ENCODE measurements at places on chromosomes 2 and 18. TPM values are rescaled to one million over a fixed set of nuclear protein-coding genes. Genes with fewer than 3 reads are reported as not detected.

DNA sequence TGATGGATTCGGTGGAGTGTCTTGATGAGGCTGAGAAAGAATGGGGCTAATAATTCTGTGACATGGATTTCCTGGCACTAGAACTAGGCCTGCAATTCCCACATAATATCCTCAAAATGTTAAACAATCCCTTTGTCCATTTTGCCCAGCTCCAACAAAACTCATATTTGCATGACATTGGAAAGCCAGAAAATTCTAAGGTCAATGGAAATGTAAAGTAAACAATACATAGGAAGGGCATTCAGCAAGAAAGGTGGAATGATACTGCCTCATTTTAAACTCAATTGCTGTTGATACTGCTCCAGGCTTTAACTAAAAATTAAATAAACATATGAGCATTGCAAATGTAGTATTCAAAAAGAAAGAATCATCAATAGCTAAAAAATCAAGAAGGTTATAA lies 434.8 kb upstream of the SLC8A1 start:
- no peak for DNase-seq

DNA sequence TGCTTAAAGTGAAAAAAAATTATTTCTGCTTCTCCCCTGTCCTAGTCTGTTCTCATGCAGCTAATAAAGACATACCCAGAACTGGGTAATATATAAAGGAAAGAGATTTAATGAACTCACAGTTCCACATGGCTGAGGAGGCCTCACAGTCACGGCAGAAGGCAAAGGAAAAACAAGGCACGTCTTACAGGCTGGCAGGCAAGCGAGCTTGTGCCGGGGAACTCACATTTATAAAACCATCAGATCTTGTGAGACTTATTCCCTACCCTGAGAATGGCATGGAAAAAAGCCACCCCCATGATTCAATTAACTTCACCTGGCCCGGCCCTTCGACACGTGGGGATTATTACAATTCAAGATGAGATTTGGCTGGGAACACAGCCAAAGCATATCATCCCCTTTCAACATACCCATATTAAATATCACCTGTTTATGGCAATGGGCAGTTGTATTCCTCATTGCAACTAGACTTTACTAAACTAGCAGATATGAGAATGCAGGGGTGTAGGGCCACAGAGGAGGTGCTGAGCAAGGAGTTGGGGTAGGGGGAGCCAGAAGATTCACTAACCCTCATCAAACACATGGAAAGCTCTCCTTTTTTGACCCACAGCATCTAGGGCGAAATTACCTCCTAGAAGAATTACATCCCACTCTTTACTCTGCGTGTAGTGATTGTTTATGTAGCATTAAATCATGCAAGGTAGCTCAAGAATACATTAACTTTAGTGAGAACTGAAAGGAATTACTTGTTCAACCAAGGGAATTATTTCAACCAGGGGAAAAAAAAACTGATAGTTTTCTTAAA lies 183.3 kb upstream of the DOK6 start:
- DNase-seq = peak; percentile 33

DNA sequence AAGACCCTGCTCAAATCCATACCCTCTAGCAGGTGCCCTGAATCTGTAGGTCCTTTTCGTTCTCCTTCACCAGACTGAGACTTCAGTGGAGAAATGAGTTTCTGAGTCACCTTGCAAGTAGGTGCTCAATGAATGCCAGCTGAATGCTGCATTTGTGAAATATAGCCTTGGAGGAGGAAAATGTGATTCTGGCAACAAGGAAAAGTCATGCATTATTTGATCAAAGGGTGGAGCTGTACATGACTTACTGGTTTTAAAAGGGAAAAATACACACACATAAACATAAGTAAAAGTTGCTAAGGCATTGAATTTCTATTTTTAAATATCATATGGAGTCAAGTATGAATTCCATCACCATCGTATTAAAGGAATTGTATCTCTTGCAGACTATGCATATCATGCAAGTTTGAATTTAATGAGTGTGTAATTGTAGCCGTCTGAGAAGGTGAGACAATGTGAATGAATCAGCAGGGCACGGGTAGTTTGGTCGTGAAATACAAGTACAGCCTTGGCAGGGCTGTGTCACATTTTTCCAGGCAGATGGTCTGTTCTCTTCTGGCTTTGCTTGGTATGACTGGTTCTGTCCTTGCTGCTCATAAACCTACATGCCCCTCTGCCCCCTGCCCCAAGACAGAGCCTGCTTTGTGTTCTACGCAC lies 160.8 kb downstream of the COL6A3 start:
- DNase-seq = no peak

GRCh38 chr2:70937866-70938585 lies 2.3 kb downstream of the ATP6V1B1 start:
- no peak for DNase-seq

DNA sequence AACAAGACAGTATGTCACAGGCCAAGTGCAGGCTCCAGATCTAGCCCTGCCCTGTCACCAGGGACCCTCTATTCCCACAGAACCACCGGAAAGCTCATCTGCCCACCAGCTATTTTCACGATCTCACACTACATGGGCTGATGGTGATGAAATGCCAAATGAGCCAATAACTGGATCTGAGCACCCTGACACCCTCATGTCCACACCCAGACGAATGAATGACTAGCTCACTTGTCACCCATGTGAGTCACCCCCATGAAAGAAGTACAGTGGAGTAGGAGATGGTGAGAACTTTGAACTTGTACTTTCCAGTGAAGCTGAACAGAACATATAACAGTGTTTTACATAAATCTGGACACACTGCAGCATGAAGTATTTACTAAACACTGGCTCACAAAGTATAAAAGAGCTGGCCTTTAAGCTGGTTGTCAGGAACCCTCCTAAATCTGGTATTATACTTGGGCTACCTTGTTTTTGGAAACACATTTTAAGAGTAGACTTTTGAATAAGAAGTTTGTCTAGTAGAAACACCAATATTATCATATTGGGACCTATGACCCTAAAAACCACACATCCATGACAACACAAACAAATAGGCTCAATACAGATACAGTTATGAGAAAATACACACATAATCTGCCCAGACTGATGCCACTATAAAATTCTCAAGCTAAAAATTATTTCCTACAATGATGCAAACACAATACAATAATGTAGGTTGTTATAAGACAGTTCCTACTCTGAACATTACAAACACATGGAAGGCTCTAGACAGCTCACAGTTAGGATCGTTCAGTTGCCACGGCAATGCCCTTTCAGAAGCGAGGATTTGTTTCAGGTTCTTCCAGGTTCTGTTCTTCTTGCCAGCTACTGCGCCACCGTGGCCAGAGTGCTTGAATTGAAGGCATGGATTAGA lies 19.0 kb downstream of the INO80C start:
- no peak for DNase-seq

- peak; percentile 34 for DNase-seq
Observed at GRCh38 chr2:107932979-107933378, 53.3 kb upstream of the SLC5A7 start.

DNA sequence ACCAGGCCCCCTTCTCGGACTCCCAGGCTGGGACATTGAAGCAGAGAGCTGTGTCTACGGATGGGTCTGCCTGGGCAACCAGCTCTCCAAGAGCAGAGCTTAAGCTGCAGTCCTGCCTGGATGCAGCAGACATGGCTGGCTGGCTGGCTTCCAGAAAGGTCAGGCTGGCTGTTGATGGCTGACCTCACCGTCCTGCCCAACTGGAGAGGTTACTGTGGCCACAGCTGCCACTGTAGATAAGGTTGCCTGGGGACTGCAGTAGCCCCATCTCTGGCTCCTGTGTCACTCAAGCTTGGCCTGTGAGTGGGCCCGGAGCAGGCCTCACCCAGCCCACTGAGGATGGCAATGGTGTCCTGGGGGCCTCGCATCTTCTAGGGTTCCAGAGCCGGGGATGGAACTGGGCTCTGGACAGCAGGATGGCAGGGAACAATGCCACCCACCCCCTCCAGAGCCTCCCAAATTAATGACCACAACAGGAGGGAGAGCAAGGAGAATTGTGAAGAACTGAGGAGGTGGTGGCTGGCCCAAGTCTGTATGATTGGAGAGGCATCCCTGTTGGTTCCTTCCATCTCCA lies 37.0 kb upstream of the FOSL2 start:
- DNase-seq = no peak

- no peak for DNase-seq
Observed at GRCh38 chr18:10074110-10074509, 160.3 kb downstream of the VAPA start.

DNA sequence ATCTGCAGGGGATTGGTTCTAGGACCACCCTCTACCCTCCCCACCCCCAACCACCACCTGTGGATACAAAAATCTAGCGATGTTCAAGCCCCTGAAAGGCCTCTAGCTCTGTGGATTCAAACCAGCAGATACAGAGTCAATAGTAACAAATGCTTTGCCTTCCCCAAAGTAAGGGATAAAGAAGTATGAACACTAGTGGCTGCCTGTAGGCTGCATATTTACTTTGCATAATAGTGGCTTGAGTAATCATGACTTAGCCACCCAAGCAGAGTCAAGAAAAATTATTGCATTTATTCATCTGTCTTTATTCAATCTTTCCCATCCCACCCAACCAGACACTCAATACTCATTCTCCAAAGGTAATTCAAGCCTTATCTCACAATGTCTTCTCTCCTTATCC lies 43.8 kb downstream of the SOCS6 start:
- no peak for DNase-seq

- no peak for DNase-seq
Observed at GRCh38 chr2:241421330-241421729, 65.2 kb downstream of the FARP2 start.

DNA sequence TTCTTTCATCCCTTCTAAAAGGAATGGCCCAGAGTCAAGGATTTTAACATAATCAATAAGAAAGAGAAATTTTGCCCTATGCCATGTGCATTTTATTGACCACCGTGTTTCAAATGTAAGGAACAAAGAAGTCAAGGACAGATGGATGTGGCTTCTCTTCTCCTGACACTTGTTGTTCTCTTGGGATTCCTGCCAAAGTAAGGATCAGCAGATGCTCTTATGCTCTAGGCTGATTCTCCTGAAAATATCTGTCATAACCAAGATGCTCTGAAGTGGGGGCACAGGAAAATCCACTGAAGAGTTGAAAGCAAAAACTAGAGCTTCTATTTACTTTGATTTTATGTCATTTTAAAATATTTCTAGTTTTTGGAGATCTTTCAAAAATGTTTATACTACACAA lies 72.9 kb upstream of the SYT4 start:
- no peak for DNase-seq

DNA sequence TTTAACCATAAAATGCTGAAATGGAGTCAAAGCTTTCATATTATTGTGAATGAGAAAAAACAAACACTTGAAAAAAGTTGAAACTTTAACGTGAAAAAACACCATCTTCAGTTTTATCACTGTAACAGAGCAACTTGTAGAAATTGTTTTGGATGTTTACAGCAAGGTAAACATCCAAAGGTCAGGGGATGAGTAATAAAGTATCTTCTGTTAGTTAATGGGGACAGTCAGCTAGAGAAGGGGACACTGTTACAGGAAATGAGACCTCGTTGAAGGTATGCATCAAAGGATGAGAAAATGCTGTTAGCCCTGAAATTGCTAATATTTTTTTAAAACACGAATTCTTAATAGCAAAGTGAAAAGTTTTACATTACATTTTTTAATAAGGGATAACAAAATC lies 2.9 kb downstream of the RHBDD1 start:
- no peak for DNase-seq

AFG3L2 gene
- 84.9 TPM for polyA plus RNA-seq

CDH20 gene
- polyA plus RNA-seq = 3.3 TPM

SP140 gene
- 1.3 TPM for polyA plus RNA-seq

RBMS1 gene
- 177 TPM for polyA plus RNA-seq
